ENCODE measurements at places on chromosomes 1 and 21. TPM values are rescaled to one million over a fixed set of nuclear protein-coding genes. Genes with fewer than 3 reads are reported as not detected.

Gene CR1
- total RNA-seq: not detected

Gene HLCS
- total RNA-seq: 20.7 TPM

Gene ATAD3C
- 1.6 TPM for total RNA-seq

Gene C1orf226
- 2.0 TPM for total RNA-seq

Gene CLCC1
- 16.0 TPM for total RNA-seq

Gene CHD5
- total RNA-seq: under 0.01 TPM

Gene PRAMEF6
- not detected for total RNA-seq

Gene MEX3A
- total RNA-seq: 23.7 TPM

Gene FTCD
- total RNA-seq: not detected

Gene CFHR3
- total RNA-seq: not detected

Gene NTNG1
- total RNA-seq: 7.9 TPM

Gene WNT3A
- total RNA-seq: not detected

Gene EVA1B
- total RNA-seq: 234 TPM

Gene TDRD10
- not detected for total RNA-seq

Gene BMP8A
- not detected for total RNA-seq

Gene MNDA
- not detected for total RNA-seq

Gene TCHH
- not detected for total RNA-seq

Gene EDARADD
- total RNA-seq: 2.4 TPM

Gene NCDN
- 37.5 TPM for total RNA-seq

Gene PTPRF
- 138 TPM for total RNA-seq

Gene GSTM5
- not detected for total RNA-seq

Gene PLCH2
- total RNA-seq: 0.38 TPM

Gene HEYL
- 0.38 TPM for total RNA-seq

Gene CFHR5
- not detected for total RNA-seq

Gene HSF2BP
- total RNA-seq: 1.3 TPM

Gene PCSK9
- 20.9 TPM for total RNA-seq

Gene KCNJ6
- total RNA-seq: 0.25 TPM

Gene UTS2
- total RNA-seq: not detected

Gene F13B
- not detected for total RNA-seq

Gene LCE2C
- not detected for total RNA-seq

Gene EXTL2
- 11.4 TPM for total RNA-seq

Gene GJC2
- 0.51 TPM for total RNA-seq

Gene CYP4A22
- not detected for total RNA-seq

Gene LHX8
- total RNA-seq: not detected

Gene ZNF695
- total RNA-seq: 8.6 TPM

Gene CRYAA
- total RNA-seq: not detected

Measured in mesangial cell (primary cell).